ENCODE measurements at places on chromosomes 2 and 18.

DNA sequence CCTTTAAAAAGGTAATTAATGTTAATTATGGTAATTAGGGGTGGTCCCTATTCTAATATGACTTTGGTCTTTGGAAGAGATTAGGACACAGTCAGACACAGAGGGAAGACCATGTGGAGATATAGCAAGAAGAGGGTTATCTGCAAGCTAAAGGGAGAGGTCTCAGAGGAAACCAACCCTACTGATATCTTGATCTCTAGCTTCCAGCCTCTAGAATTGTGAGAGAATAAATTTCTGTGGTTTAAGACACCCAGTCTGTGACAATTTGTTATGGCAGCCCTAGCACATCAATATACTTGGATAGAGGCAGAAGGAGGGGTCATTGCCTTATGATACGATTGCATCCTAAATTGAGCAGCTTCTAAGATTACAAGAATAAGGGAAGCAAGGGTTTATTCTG lies 21.3 kb upstream of the NT5C1B start:
- DNase-seq: no peak

DNA sequence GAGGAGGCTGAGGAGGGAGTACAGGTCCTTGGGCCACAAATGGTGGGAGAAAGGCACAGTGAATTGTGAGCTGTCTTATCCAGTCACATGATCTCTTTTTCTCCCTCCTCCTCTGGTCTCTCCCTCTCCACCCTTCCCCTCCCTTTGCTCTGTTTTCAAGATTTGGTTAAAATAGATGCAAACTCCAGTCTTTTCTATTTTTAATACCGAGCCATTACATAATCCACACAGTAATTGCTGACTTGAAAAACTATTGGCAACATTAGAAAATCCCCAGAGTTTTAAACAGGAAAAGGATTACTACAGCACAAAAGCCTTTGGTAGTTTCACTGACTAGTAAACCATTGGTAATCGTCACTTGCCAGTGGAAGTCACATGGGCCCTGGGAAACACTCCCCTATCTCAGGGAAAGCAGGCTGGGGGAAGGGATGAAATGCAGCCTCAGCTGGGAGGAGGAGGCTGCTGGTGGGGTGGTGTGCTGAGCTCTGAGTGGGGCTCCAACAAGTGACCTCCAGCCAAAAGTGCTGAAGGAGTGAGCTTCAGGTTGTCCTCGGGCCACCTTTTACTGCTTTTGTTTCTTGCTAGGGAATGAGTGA lies 57.4 kb upstream of the PCBP1 start:
- no peak for DNase-seq

DNA sequence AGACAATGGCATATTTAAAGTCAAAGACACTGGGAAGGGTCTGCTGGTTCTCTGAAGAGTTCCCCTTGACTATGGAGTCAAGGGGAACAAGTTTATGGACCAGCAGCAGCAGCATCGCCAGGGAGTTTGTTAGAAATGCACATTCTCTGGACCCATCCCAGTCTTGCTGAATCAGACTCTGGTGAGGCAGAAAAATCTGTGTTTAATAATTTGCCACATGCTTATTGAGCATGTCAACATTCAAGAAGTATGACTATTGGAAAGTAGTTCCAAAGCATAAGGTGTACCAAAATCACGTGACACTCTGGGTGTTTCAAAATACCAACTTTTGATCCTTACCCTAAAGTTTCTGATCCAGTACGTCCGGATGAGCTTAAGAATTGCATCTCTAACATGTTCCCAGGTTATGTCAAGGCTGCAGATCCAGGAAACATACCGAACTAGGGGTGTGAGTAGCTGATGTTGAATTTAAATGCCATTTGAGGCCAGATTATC lies 853.8 kb downstream of the TMEM182 start:
- DNase-seq: no peak

DNA sequence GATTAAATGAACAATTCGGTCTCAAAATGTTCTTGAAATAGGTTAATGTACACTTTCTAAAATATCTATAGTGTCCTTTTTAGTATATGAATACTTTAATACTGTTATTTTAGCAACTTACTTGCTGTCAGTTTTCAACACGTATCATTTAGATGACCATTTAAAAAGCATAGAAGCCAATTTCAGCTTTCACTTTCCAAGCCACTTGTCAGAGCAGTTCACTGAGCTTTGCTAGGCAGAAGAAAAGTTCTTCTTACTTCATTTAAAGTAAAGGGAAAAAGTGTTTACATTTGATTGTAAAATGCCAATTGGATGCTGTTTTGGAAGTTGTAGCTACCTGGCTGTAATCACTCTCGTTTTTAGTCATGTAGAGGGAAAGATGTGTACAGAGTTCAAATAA lies 126.0 kb downstream of the KCNH7 start:
- DNase-seq: no peak

- no peak for DNase-seq
Observed at GRCh38 chr2:66587216-66587615, 152.3 kb downstream of the MEIS1 start.

DNA sequence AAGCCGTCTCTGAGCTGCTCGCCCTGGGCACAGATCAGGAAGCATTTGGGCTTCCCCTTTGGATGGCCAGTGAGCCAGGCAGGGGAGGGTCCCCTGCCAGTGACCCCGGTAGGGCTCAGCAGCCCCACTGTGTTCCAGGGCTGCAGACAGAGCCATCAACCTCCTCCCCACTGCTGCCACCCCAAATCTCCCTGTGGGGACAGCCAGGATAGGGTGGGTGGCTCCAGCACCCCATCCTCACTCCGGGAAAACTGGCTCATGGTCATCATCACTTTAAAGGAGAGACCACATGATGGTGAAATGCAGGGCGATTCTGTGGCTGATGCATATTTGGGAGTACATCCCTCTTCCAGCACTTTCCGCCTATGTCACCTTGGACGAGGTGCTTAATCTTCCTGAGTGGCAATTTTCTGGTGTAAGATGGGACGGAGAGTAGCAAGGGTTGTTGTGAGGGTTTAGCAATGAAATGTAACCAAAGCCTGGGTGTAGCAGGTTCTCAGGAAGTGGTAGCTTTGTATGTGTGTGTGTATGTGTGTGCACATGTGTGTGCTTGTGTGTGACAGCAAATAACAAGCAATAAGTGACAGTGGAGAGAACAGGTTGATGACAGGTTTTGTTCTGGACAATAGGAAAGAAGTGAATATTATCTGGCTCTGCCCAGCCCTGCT lies 61.8 kb downstream of the ACAA2 start:
- DNase-seq: no peak

GRCh38 chr2:8214036-8214615 lies 467.7 kb upstream of the ID2 start:
- no peak for DNase-seq

DNA sequence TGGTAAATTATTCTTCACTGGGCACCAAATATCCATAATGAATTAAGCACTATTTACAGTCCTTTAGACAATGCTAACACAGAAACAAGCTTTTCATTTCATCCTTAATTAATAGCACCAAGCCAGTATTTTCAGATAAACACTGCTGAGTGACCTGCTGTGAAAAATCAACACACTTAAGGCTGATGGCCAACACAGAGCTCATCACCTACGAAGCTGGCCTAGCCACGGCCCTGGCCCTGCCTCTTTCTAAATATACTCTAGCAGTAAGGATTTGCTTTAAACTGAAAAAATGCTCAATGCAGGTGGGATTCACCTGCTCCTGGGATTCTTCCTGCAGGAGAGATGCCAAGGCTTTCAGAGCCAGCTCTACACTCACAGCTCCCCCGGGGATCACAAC lies 18.4 kb downstream of the CYB5A start:
- DNase-seq: no peak

GRCh38 chr2:16763056-16763455 lies 97.4 kb upstream of the CYRIA start:
- no peak for DNase-seq

- DNase-seq: no peak
Observed at GRCh38 chr18:50769463-50769862, 50.4 kb downstream of the MRO start.

DNA sequence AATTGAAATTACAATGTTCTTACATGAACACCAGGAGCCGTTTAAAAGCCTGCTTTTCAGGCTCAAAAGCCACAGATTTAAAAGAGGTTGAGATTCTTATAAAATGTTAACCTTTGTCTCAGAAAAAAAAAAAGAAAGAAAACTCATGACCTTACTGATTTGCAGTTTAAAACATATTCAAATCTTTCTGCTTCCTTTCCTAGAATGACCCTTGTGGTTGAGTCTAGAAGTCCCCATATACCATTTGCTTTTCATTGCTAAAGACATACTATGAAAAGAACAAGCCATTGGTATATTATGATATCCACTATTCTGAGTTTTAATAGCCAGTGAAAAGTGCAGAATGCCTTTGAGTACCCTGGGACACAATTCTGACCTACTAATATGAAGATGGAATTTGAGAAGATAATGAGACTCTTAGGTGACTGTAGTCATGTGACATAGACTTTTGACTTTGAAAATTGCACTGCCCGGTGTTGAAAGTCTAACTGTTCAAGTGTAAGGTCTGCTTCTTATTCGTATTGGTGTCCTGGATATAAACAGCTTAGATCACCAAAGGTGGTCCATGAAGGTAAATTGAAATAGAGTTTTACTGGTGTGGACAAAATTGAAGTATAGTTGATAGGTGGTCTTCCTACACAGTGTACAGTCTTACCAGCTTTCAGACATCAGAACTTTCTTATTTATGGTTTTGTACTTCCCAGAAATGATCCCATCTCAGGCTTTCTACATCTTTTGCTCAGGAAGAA lies 117.0 kb downstream of the DOCK10 start:
- DNase-seq: no peak

DNA sequence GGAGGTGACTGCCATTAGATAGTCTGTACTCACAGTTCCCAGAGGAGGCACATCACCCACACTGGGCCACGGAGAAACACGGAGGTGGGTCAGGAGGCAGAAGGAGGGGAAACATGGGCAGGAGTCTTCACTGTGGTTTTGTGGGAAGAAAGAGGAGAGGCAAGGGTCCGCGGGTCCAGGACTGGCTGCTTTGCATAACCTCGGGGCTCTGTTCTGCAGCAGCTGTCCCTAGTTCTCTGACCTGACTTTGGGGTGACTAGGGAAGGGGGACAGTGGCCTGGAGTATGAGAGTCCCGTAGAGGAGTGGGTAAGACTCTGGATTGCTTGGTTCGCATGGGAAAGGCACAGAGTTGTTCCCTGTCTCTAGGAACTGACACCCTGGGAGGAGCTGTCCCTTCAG lies 238.3 kb upstream of the RAB6C start:
- no peak for DNase-seq

GRCh38 chr2:79702905-79703304 lies 190.1 kb downstream of the CTNNA2 start:
- no peak for DNase-seq

GRCh38 chr2:228793116-228793515 lies 478.0 kb downstream of the PID1 start:
- DNase-seq: no peak

DNA sequence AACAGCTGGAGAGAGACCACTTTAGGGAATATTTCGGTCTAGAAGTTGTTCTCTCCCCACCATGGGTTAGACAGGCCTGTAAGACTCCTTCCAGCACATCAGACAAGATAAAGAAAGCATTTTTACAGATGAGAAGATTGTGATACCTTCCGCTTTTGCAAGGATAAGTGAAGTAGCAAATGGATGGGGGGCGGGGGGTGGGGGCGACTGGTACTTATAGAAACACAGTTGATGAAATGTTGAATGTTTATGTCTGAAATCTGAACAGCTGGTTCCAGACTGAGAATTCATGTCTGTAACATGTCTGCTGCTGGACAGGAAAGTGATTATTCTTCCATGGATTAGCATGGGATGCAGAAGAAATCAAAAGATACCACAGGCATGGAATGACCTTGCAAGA lies 90.5 kb upstream of the FN1 start:
- DNase-seq: no peak

GRCh38 chr2:16104949-16105668 lies 164.8 kb downstream of the MYCN start:
- no peak for DNase-seq

DNA sequence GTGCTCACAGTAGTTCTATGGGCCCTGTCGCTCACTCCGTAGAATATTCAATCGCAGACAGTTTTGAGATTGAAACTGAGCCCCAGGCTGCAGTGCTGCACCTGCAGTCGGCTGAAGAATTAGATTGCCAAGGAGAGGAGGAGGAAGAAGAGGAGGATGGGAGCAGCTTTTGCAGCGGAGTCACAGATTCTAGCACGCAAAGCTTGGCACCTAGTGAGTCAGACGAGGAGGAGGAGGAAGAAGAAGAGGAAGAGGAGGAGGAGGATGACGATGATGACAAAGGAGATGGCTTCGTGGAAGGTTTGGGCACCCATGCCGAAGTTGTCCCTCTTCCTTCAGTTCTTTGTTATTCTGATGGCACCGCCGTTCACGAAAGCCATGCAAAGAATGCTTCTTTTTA lies 115.2 kb downstream of the GALNT3 start:
- DNase-seq: no peak

DNA sequence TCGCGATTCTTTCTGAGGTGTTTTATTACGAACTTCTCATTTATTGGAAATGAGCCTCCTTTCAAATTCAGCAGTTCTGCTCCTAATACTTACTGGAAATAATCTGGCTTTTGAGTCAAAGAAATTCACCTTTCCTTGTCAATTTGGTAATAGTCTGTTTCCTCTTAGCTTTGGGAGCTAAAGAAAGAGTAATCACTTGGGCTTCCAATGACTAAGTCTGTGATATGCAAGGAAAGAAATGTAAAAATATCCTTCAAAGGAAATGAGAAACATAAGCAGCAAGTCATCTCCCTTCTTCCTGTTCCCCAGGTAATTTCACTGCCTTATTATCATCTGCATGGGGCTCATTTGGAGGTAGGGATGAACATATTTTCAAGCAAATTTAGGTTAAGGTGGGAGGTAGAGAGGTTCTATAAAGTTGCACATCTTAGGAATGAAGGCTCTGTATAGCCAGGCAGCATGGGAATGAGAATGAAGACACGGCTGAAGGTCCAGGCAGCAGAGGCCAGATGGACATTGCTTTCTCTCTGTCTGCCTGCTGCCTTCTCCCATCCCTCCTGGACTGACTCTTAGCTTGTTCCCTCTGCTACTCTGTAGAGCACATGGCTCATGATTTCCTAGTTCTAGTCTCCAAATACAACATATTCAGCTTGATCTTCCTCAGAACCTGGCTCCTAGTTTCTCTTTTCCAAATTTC lies 1.0 kb downstream of the SPP2 start:
- DNase-seq: no peak

- DNase-seq: no peak
Observed at GRCh38 chr2:33645861-33646260, 46.8 kb upstream of the FAM98A start.

DNA sequence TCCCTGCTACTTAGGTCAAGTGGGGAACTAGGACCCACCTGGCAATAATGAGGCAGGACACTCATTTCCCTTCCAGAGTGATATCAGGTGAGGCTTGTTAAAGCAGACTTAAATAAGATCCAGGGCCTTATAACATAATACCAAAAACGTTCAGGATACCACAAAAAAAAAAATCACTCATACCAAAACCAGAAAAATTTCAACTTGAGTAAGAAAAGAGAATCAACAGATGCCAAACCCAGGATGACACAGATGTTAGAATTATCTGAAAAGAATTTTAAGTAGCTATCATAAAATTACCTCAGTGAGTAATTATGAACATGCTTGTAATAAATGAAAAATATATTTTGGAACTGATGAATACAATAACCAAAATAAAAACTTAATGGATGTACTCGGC lies 255.6 kb upstream of the OSR1 start:
- DNase-seq: no peak

GRCh38 chr2:228853151-228853550 lies 417.9 kb downstream of the PID1 start:
- no peak for DNase-seq
